ENCODE measurements at places on chromosomes 1 and 21.

DNA sequence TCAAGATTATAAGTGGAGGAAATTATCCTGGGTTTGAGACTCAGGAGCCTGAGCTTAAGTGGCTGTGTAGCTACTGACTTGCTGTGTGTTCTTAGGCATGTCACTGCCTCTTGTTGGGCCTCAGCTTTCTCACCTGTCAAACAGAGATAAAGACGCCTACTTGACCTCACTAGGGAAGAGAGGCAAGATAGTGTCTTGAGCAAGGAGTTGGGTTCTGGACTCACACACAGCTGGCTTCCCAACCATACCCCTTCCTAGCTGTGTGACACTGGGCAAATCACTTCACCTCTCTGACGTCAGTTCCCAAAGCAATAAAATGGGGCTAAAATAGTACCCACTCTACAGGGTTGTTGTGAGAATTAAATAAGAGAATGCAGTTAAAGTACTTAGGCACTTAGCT, 11.6 kb upstream of the EPB41 start:
- DNase-seq, result no peak

DNA sequence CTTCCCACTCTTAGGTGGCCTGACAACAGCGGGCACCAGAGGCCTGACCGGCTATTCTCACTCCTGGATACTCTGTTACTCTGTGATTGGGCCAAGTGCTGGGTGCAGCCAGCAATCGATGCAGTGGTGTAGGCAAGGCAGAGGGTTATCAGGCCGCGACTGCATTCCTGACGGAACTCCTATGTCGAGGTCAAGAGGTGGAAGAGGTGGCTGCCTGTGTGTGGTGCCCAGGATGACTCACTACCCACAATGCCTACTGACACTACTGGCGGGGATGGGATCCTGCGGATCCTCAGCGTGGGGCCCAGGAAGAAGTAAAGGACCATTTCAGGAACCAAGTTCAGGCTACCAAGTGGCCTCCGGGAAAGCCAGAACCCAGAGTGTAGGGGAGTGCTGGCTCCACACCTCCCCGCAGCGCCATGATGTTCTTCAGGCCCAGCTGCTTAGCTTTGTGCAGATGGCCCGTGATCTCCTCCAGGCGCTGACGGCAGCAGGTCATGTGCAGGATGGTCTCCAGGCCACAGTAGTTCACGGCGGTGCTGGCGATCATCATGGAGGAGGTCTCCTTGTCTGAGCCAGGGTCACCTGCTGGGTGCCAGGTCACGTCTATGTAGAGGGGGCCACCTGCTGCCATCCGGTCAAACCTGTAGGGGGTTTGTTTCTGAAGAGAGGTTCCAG, 4.9 kb downstream of the MTHFR start:
- DNase-seq, result no peak

DNA sequence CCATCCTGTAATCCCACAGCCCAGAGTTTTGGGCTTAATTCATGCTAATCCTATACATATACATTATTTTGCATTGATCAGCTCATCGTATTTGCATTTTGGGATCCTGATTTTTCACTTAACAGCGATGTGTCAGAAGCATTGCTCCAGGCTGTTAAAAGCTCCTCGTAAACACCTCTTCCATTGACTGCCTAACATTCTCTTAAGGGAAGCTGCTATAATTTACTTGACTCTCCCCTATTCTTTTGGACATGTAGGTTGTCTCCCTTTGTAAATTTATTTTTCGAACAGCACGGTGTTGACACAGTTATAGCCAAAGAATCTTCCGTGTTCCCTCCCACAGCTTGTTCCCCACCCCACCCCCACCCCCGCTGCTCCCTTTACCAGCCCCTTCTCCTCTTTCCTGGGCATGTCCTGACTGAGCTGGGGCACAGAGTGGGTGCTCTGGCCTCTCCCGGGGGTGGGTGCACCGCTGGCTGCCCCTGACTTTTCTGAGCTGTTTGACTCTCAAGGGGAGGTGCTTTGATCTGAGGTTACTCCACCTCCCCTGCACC, 22.8 kb downstream of the LDLRAP1 start:
- no peak for DNase-seq

- DNase-seq, result no peak
These were observed 25.7 kb downstream of the EPHA8 start for GRCh38 chr1:22588899-22589422.
